Liver (tissue), 10 donors: ENCODE measurements at places on chromosomes 5 and 9. TPM values are rescaled to one million over a fixed set of nuclear protein-coding genes. Genes with fewer than 3 reads are reported as not detected.
A peak's percentile ranks its signal among the peaks of the same experiment; 100 is the strongest.

The CCIN gene
- not detected for polyA plus RNA-seq

GRCh38 chr5:116145416-116145815, 60.6 kb downstream of the COMMD10 start:
- H3K4me1 ChIP-seq: no peaks in the 10 kb centered on the region
- no peak overlapping the region for H3K4me3 ChIP-seq
- no peaks in the 10 kb centered on the region for H3K36me3 ChIP-seq
- DNase-seq: no peak

- H3K4me1 ChIP-seq: peaks cover 29% of the 10 kb centered on the region
- no peaks in the 10 kb centered on the region for H3K36me3 ChIP-seq
- H3K4me3 ChIP-seq: no peak overlapping the region
- DNase-seq: peak; percentile 63
Measured at GRCh38 chr5:10288592-10289219, 19.0 kb downstream of the CMBL start.

GRCh38 chr9:115349542-115349941, 231.6 kb upstream of the TNC start:
- no peak overlapping the region for H3K4me3 ChIP-seq
- H3K4me1 ChIP-seq: no peaks in the 10 kb centered on the region
- no peak overlapping the region for H3K27ac ChIP-seq
- DNase-seq: no peak

The TAF1L gene
- not detected for polyA plus RNA-seq

- no peak for DNase-seq
- H3K36me3 ChIP-seq: no peaks in the 10 kb centered on the region
- H3K27me3 ChIP-seq: no peaks in the 10 kb centered on the region
- peak overlapping the region; percentile 73 for H3K27ac ChIP-seq
- no peaks in the 10 kb centered on the region for H3K4me1 ChIP-seq
Measured at GRCh38 chr5:137888466-137888862, 793 bp upstream of the PKD2L2 start.

The REEP2 gene
- not detected for polyA plus RNA-seq

GRCh38 chr5:80324912-80325311, 5.1 kb downstream of the SPZ1 start:
- H3K36me3 ChIP-seq: no peaks in the 10 kb centered on the region
- no peaks in the 10 kb centered on the region for H3K4me1 ChIP-seq
- DNase-seq: no peak
- H3K4me3 ChIP-seq: no peak overlapping the region

- H3K27me3 ChIP-seq: no peaks in the 10 kb centered on the region
- no peak overlapping the region for H3K4me3 ChIP-seq
- peaks cover 1% of the 10 kb centered on the region for H3K36me3 ChIP-seq
- no peak for DNase-seq
- H3K27ac ChIP-seq: no peak overlapping the region
- peaks cover 7% of the 10 kb centered on the region for H3K4me1 ChIP-seq
Measured at GRCh38 chr9:136370687-136371532, 2.6 kb downstream of the CARD9 start.

GRCh38 chr9:82105729-82106128, 117.2 kb downstream of the SPATA31D1 start:
- H3K27me3 ChIP-seq: no peaks in the 10 kb centered on the region
- H3K36me3 ChIP-seq: no peaks in the 10 kb centered on the region
- no peak overlapping the region for H3K4me3 ChIP-seq

The FAT2 gene
- polyA plus RNA-seq: 0.07 TPM

DNA sequence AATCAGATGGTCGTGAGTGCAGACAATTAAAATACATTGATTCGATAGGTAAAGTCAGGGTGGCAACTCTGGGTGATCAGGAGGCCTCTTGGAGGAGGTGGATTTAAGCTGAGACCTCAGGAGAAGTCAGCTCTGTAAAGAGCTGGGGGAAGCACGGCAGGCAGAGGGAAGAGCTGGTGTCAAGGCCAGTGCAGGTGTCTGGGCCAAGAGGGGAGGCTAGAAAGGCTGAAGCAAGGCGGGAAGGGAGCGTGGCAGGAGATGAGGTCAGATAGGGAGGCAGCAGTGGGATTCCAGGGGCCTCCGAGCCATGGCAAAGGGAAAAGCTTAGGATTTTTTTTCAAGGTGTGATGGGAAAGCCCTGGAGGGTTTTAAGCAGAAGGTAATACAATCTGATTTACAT, 178.7 kb downstream of the FSTL4 start:
- H3K4me1 ChIP-seq: no peaks in the 10 kb centered on the region
- H3K36me3 ChIP-seq: no peaks in the 10 kb centered on the region
- no peak overlapping the region for H3K27ac ChIP-seq
- no peaks in the 10 kb centered on the region for H3K27me3 ChIP-seq

DNA sequence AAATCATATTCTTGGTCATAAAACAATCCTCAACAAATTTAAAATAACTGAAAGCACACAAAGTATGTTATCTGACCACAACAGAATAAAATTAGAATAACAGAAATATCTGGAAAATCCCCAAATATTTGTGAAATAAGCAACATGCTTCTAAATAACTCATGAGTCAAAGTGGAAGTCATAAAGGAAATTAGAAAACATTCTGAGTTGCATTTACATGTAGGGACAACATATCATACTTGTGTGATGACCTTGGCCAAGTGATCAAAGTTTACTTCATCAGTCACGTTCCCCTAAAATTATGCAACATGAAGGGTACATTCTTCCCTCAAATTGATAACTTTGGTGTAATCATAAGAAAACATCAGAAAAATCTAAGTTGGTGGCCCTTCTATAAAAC, 64.7 kb downstream of the CSF2 start:
- H3K4me1 ChIP-seq: no peaks in the 10 kb centered on the region
- no peak overlapping the region for H3K4me3 ChIP-seq
- no peaks in the 10 kb centered on the region for H3K27me3 ChIP-seq

The NKD2 gene
- polyA plus RNA-seq: 0.57 TPM

DNA sequence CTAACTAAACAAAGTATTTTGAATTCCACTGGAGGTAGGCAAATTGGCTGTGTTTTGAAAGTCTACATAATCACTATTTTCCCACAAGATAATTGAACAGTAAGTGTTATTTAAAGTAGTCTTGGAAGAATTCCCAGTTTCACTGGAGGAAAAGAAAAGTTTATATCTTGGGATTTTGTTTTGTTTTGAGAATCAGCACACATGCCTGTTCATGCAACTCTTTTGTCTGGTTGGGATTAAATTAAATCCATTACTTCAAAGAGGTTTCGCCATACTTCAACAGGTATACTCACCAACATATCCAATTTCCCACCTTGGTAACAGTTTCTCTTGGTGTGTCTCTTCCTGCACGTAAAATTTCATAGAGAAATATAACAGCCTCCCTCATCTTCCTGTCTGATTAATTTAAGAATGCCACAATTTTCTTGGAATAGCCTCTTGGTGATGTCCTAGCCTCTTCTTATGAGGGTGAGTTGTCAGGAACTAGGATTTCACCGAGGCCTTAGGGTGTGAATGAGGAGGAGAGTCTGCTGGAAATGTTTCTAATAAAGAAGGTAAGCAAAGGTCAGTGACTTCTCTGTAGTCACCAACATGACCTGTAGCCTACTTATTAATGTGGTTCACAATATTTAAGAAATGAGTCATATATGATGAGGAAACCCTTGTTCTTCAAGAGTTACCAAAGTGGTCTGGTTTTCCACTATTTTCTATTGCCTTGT, 48.1 kb downstream of the ITGA2 start:
- H3K27ac ChIP-seq: no peak overlapping the region
- H3K36me3 ChIP-seq: no peaks in the 10 kb centered on the region
- H3K4me1 ChIP-seq: no peaks in the 10 kb centered on the region
- H3K27me3 ChIP-seq: no peaks in the 10 kb centered on the region

The LECT2 gene
- 90.2 TPM for polyA plus RNA-seq

The FCN2 gene
- 118 TPM for polyA plus RNA-seq

DNA sequence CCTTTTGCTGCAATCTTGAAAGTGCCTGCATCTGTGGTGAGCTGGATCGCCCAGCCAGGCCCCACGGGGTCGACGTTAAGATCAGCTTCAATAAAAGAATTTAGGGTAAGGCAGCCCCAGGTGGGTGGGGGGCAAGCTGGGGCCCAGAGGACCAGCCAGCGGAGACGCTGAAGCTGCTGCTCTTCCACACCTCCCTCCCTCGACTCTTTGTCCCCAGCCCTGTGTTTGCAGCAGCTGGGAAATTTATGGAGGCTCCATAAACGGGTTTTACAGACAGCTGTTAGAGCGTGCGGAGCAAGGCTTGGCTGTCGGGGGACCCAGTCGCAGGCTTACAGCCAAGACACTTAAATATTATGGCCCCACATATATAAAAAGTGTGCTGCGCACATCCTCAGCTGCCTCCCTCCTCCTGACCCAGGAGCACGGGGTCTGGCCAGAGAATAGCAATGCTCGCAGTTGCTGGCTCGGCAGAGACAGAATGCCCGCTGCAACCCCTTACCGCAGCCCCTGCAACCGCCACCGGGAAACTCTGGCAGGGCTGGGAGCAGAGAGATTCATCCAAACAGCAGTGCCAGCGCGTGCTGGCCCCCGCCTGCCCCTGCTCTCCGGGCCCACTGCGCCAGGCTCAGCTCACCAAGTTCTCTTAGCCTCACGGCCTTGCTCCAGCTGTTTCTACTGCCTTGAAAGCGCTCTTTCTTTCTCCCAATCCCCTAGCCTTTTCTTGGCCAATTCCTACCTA, 28.4 kb upstream of the MVB12B start:
- DNase-seq: no peak
- H3K4me3 ChIP-seq: no peak overlapping the region
- no peak overlapping the region for H3K27ac ChIP-seq
- no peaks in the 10 kb centered on the region for H3K36me3 ChIP-seq
- no peaks in the 10 kb centered on the region for H3K27me3 ChIP-seq
- no peaks in the 10 kb centered on the region for H3K4me1 ChIP-seq

- H3K27me3 ChIP-seq: no peaks in the 10 kb centered on the region
- no peaks in the 10 kb centered on the region for H3K36me3 ChIP-seq
- no peak overlapping the region for H3K27ac ChIP-seq
Measured at GRCh38 chr5:35869685-35870277, 13.1 kb downstream of the IL7R start.
